Esophagus squamous epithelium (tissue), 5 donors: ENCODE measurements at places on chromosomes 5 and 9. TPM values are rescaled to one million over a fixed set of nuclear protein-coding genes. Genes with fewer than 3 reads are reported as not detected.

RACK1 gene
- total RNA-seq = 2,735 TPM

IFNB1 gene
- total RNA-seq = not detected

FOXD4L5 gene
- not detected for total RNA-seq

ABLIM3 gene
- 47.7 TPM for total RNA-seq

MARCHF3 gene
- 5.3 TPM for total RNA-seq

PALM2AKAP2 gene
- 0.57 TPM for total RNA-seq

ADGRV1 gene
- total RNA-seq = 5.3 TPM

OR1J4 gene
- not detected for total RNA-seq

LCN1 gene
- not detected for total RNA-seq

UGT3A2 gene
- total RNA-seq = not detected

IGIP gene
- 12.4 TPM for total RNA-seq

EDIL3 gene
- total RNA-seq = 2.8 TPM

WWC1 gene
- 15.6 TPM for total RNA-seq

ORM2 gene
- not detected for total RNA-seq

FAM81B gene
- total RNA-seq = not detected

OLFML2A gene
- total RNA-seq = 13.3 TPM

SLCO6A1 gene
- total RNA-seq = not detected

FCN2 gene
- total RNA-seq = not detected

CERCAM gene
- 8.3 TPM for total RNA-seq

MYO10 gene
- 27.3 TPM for total RNA-seq

CAAP1 gene
- 22.7 TPM for total RNA-seq

PCDHGB1 gene
- 0.29 TPM for total RNA-seq

GARIN3 gene
- not detected for total RNA-seq

PHF24 gene
- 0.57 TPM for total RNA-seq

TMEM215 gene
- not detected for total RNA-seq

PRELID2 gene
- 5.7 TPM for total RNA-seq

LCP2 gene
- 12.8 TPM for total RNA-seq

UBE2QL1 gene
- total RNA-seq = 0.31 TPM

CDX1 gene
- total RNA-seq = not detected

PCDHGB3 gene
- 2.5 TPM for total RNA-seq

DRD1 gene
- not detected for total RNA-seq

IL5 gene
- not detected for total RNA-seq

GPX8 gene
- 8.2 TPM for total RNA-seq

MYMK gene
- total RNA-seq = not detected

CDC14B gene
- 14.8 TPM for total RNA-seq

STING1 gene
- 49.6 TPM for total RNA-seq

CDKN2B-AS1 gene
- 0.48 TPM for total RNA-seq

ENHO gene
- total RNA-seq = not detected

ZSWIM6 gene
- 6.4 TPM for total RNA-seq

PCDHA6 gene
- total RNA-seq = 0.19 TPM

LMNB1 gene
- total RNA-seq = 49.9 TPM
